ENCODE measurements at places on chromosomes 11 and 22.
A peak's percentile ranks its signal among the peaks of the same experiment; 100 is the strongest.

DNA sequence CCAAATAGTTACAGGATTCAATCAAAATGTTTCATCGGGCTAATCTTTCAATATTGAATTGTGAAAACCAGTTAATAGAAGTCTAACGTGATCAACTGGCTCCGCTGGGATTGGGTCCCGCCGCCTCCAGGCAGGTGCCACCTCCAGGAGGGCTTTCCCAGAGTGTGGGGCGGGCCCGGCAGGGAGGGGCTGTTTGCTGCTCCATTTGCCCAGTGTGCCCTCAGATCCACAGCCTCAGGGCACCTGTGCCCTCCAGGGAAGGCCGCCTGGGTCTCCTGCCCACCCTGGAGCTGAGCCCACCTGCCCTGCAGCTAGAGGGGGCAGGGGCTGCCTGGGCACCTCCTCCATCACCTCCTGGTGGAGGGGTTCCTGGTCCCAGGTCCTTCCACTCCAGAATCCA is 17.9 kb downstream of the BRSK2 start:
- DNase-seq: no peak

DNA sequence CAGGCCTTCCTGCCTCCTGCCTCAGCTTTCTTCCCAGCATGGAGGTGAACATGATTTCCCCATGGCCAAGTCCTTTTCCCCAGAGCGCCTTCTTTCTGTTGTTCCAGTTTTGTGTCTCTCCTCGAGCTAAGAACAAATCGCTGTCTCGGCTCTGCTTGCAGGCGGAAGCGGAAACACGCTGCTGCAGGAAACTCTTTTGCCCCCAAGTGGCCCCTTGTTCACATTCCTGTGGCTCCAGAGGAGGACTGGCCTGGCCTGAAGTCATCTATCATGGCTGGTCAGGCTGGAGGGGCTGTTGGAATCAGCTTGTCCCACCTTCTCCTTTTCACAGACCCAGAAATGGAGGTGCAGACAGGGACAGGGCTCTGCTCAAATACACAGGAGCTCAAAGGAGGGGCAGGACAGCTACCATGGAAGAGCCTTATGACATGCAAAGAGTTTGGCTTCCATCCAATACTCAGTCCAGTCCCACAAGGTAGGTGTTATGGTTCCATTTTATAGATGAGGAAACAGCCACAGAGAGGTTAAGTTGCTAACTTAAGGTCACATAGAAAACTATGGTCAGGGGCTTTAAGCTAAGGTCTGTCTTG is 182.2 kb upstream of the SYT13 start:
- DNase-seq: no peak

DNA sequence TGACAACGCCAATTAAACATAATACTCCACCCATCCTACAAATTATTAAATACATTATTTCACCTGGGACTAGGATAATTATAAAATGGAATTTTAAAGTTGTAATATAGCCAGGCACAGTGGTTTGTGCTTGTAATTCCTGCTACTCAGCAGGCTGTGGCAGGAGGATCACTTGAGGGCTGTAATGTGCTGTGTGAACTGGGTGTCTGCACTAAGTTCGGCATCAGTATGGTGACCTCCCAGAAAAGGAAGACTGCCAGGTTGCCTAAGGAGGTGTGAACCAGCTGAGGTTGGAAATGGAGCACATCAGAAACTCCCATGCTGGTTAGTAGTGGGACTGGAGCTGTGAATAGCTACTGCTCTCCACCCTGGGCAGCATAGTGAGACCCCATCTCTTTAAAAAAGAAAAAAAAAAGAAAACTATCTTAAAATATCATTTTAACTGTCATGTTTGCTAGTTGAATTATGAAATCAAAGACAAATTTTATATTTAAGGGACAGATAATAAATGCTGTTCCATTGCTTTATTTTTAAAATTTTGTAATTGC is 28.0 kb downstream of the PPP6R2 start:
- no peak for DNase-seq

GRCh38 chr11:58513747-58514367 is 6.0 kb upstream of the OR5B21 start:
- DNase-seq: no peak

GRCh38 chr11:41461057-41461681 is 1.7 kb upstream of the LRRC4C start:
- DNase-seq: no peak

DNA sequence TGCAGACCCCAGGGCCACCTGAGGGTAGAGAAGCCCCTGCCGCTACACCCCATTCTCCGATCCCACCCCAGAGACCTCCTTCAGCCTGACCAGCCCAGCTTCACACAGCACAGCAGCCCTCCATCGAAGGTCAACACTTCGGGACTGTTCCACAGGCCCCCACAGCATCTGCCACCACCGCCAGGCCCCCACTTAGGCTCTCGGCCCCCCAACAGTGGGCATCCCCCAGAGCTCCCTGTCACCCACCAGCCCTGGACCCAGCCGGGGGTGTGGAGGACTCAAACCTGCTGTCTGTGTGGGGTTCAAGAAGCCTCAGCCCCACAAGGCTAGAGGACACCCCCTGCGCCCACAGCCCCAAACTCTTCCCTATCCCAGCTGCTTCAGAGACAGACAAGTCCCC is 6.2 kb downstream of the SBF1 start:
- DNase-seq: no peak

- DNase-seq: no peak
Observed at GRCh38 chr11:64078905-64079304, 43.2 kb downstream of the FLRT1 start.

GRCh38 chr22:21764038-21764804 is 28.6 kb upstream of the YPEL1 start:
- DNase-seq: peak; percentile 12

- DNase-seq: no peak
Observed at GRCh38 chr11:8709002-8709672, 26.5 kb downstream of the RPL27A start.

GRCh38 chr11:6817694-6818093 is 18.2 kb upstream of the OR6A2 start:
- no peak for DNase-seq

DNA sequence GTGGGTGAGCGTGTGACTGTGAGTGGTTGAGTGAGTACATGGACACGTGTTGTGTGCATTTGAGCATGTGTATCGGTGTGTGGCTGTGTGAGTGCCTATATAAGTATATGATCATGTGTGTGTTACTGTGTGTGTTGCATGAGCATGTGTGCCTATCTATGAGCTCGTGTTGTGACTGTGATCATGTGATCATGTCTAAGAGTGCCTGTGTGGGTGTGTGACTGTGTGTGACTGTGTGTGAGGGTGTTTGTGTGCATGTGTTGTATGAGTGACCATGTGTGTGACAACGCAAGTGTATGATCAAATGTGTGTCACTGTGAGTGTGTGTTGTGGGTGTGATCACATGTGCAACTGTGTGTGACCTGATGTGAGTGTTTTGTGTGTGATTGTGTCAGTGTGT is 88.8 kb downstream of the UBASH3B start:
- no peak for DNase-seq

DNA sequence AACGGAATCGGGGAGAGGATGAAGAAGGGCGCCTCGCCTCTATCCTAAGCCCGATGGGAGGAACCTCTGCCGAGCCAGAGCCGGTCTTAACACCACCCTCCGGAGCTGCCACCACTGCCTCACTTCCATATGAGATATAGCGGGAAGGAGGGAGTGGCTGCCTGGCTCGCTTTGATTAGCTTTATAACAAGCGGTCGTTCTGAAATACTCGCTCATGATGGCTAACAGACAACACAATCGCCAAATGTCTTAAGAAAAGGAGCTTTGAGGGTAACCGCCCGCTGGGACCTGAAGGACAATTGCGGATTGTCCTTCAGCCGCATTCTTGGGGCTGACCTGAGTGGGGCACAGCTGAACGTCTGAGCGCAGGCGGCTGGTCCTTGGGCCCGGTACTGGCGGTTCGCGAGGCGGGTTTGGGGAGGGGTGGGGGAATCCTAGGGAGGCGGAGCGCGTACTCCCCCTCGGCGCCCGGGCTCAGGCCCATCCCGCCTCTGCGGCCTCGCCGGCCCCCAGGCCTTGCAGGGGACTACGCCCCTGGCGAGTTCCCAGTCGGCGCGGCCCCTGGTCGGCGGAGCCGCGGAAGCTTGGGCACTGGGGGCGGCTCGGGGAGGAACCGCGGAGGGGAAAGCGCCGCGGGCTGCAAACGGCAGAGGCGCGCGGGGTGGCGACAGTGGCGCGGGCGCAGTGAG is at the start of gene PLAAT5:
Gene PLAAT5 (minus strand): TSS at position 617 of the 689 bp plus-strand sequence. CDS start 133 bp downstream, at position 484.
- no peak for DNase-seq

DNA sequence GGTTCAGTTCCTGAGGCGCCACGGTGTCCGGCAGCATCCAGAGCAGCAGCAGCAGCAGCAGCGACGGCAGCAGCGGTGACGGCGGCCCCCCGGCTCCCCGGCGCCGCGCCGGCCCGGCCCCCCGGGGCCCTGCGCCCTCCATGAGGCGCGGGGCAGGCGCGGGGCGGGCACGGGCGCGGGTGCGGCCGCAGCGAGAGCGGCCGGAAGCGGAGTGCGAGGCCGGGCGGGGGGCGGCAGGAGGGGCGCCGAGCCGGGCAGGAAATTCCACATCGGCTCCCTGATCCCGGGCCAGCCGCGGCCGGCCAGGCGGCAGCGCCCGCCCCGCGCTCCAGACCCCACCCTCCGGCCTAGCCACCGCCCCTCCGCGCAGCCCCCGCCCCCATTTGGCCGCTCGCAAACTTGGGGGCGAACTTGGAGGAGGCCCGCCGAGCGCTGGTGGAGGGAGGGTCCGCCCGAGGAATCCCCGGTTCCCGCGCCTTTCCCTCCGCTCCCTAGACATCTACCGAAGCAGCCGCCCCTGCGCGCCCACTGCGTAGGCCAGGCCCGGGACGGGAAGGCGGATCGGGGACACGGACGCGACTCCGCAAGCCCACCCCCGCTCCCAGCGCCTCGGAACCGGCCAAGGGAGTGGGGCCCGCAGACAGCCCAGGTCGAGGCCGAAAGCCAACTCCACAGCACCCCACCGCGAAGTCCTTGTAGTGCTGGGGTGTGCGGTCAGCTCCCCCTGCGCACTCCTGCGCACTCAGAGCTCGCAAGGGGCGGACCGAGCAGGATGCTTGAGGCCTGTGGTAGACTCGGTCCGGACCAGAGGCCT is at the start of gene SCARF2:
Gene SCARF2 (minus strand): TSS at position 213 of the 814 bp plus-strand sequence. CDS start 71 bp downstream, at position 142.
- DNase-seq: no peak

Data from stimulated activated CD8-positive, alpha-beta memory T cell treated with anti-CD3 and anti-CD28 coated beads, Interleukin-7, amount 100 ng/mL, for 4 hours (primary cell).